ENCODE measurements at places on chromosomes 1 and 21. TPM values are rescaled to one million over a fixed set of nuclear protein-coding genes. Genes with fewer than 3 reads are reported as not detected.

DNA sequence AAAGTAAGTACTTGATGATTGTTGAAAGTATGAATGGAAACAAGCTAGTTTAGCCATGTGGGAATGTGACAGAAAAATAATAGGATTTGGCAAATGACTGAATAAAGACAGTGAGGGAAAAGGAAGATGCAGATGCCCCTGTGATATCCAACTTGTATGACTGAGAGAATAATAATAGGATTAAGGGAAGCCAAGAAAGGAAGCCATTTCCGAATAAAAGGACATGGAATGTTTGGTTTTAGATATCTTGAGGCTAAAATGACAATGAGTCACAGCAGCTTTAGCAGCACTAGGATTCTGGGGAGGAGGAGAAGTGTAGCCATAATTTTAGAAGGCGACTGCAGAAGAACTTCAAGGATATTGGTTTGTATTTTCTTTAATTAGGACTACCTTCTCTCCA lies 109.2 kb downstream of the TTLL7 start:
- DNase-seq = no peak

The OR2L3 gene
- total RNA-seq = not detected

DNA sequence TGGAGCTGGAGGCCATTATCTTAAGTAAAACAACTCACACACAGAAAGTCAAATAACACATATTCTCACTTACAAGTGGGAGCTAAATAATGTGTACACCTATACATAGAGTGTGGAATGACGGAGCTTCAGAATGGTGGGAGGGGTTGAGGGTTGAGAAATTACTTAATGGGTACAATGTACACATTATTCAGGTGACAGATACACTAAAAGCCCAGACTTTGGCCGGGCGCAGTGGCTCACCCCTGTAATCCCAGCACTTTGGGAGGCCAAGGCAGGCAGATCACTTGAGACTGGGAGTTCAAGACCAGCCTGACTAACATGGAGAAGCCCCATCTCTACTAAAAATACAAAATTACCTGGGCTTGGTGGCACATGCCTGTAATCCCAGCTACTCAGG lies 24.9 kb upstream of the LRIG2 start:
- no peak for DNase-seq

DNA sequence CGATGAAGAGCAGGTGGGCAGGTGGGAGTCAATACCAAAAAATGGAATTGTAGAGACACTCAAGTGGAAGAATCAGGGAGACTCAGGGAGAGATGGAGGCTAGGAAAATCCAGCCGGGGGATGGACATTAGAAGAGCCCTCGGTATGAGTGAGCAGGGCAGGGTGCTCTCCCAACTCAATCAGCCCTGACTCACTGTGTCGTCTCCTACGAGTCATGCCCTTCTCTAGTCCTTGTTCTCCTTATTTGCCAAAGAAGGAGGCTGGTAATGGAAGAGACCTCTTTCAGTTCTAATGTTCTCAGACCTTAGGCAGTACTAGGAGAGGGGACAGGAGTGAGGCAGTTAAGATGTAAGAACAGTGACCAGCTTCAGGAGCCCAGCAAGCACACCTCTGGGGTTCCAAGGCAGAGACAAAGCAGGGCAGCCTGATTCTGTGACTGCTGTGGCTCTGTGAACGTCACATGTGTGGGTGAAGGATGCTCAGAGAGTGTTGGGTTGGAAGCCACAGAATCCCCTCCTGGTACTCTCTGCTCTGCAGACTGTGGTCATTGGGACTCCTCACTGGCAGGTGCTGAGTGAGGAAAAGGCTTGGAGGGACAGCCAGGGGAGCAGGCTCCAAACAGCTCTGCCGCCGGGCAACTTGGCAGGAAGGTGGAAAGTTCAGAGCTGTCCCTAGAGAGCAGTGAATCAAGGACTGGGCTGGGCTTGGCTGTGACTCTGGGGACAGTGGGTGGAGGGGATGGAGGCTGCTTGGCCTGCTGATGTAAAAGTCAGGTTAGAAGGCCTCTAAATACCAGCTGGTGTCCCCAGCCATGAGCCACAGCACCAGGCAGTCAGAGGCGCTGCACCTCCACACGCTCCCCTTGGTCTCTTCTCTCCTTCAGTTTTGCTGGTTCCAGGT lies 11.1 kb upstream of the GJA5 start:
- no peak for DNase-seq

Data from activated CD4-positive, alpha-beta memory T cell treated with anti-CD3 and anti-CD28 coated beads, Interleukin-2, amount 10 ng/mL, durations not matched to agents 7 days and 5 days (primary cell).